ENCODE measurements at places on chromosomes 13 and 19. TPM values are rescaled to one million over a fixed set of nuclear protein-coding genes. Genes with fewer than 3 reads are reported as not detected.

DNA sequence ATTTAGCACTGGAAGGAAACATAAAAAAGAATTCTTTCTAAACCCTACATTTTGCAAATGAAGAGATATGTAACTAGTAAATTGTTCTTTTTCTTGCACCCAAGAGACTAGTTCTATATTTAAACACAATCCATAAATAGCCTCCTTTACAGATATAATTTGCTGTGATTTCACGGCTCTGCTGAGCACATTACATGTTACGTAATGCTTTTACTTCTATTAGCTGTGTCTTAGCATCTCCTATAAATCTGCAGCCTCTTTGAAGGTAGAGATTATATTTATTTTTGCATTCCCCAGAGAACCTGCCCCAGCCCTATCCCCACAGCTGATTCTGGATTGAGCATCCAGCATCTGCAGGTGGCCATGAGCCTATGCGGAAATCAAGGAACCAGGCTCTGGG, 32.2 kb downstream of the LACC1 start:
- DNase-seq, result no peak
- no peak overlapping the region for H3K27ac ChIP-seq
- no peaks in the 10 kb centered on the region for H3K4me1 ChIP-seq

Gene VSTM2B
- total RNA-seq, result not detected

Gene CTU1
- total RNA-seq, result 8.9 TPM

Gene PSG3
- not detected for total RNA-seq

Measured in activated B cell treated with CpG ODN at 0.5 μM for 24 hours (primary cell).